Neural progenitor cell (in vitro differentiated cells): ENCODE measurements at places on chromosomes 7 and 10.

DNA sequence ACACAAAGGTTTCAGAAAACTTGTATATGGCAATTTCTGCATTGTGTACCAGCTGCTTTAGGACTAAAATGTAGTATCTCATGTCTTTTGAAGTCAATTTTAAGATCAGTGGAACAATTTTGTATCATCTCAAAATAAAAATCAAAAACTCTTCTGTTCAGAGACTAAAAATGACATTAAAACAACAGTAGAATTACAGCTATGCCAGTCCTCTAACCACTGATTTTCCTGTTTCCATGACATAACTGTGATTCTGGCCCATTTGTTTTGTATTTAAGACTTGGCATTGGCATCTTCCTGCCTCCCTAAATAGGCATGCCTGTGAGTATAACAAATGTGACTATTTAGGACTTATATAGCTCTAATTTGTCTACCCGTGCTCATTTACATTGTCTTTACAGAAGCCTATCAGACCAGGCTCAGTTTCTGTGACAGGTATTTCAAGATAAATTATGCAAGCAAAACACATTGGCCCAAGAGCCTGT is 29.1 kb upstream of the VPS41 start:
- H3K4me1 ChIP-seq, result peaks cover 15% of the 10 kb centered on the region
- H3K4me3 ChIP-seq, result no peak overlapping the region
- H3K36me3 ChIP-seq, result no peaks in the 10 kb centered on the region
- H3K27me3 ChIP-seq, result no peaks in the 10 kb centered on the region

- H3K36me3 ChIP-seq, result peaks cover 24% of the 10 kb centered on the region
- DNase-seq, result no peak
- H3K27me3 ChIP-seq, result no peaks in the 10 kb centered on the region
Measured at GRCh38 chr10:113865901-113866300, 11.4 kb downstream of the NHLRC2 start.

- H3K27me3 ChIP-seq, result no peaks in the 10 kb centered on the region
- no peak for DNase-seq
- H3K4me1 ChIP-seq, result peaks cover 19% of the 10 kb centered on the region
- no peaks in the 10 kb centered on the region for H3K36me3 ChIP-seq
Measured at GRCh38 chr7:96308253-96308949, 13.5 kb downstream of the SLC25A13 start.

DNA sequence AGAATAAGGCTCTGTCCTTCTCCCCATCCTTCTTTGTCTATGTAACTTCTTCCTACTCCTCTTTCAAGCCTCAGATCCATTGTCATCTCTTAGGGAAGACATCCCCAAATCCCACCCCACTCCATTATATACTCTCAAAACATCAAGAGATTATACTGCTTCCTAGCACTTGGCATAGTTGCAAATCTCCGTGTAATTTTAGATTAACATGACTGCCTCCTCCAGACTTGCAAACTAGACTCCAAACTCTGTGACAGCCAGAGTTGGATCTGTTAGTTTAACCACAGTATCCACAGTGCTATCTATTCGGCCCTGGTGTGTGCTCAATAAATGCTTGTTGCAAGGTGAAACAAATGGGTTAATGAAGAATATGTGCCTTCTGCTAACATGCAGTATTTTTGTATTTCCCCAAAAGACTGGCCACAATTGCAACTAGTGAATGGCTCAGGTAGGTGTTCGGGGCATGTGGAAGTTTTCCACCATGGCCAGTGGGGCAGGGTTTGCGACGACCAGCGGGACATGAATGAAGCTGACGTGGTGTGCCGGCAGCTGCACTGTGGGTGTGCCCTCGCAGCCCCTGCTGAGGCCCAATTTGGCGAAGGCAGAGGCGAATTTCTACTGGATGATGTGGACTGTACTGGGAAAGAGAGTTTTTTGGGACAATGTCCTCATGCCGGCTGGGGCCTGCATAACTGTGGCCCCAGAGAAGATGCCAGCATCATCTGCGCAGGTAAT is 34.5 kb upstream of the C10orf120 start:
- no peaks in the 10 kb centered on the region for H3K27me3 ChIP-seq
- DNase-seq, result no peak
- H3K27ac ChIP-seq, result no peak overlapping the region
- no peak overlapping the region for H3K4me3 ChIP-seq

DNA sequence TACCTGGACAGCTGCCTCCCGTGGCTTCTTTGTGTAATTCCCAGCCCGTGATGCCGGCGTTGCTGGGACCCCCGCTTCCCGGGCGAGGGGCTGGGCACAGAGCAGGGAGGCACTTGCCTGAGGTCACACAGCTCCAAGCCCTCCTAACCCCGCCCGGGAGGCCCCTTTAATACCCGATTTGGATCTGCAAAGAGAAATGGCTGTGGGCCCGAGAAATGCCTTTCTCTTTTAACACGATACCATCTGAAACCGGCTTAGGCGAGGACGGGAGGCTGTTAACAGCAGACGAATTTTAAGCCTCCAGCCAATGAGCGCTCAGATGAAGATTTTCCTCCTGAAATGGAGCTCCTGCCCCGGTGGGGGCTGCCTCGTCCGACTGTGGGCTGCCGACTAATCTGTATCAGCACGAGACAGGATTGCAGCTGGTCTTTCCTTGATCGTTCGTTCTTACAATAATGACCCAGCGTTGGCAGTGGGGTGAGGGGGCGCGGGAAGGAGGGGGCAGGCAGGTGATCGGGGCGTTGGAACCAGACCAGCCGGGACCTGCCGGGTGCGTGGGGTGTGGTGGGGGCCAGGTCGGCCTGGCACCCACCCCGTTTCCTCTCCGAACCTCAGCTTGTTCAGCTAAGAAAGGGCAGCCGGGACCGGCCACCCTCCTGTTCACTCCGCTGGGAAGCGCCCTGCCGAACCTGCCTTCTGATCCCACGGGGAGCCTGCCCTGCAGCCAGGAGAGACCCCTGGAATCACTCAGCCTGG is 36.2 kb upstream of the FOXL3 start:
- H3K27ac ChIP-seq, result no peak overlapping the region
- H3K36me3 ChIP-seq, result no peaks in the 10 kb centered on the region
- H3K4me1 ChIP-seq, result no peaks in the 10 kb centered on the region
- no peaks in the 10 kb centered on the region for H3K27me3 ChIP-seq
- no peak for DNase-seq

DNA sequence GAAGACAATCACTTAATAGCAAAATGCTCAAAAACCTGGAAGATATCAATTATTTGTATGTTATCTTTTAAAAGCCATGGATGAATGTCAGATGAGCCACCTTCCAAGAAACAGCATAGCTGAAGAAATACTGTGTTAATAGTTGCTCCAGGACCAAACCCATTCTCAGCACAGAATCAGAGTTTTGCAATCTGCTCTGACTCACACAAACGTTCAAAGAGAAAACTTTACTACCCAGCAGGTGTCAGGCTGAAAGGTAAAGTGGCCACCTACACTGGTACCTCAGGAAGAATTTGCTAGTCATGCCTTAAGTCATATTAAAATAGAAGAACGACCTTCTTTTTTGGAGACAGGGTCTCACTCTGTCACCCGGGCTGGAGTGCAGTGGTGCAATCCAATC is 526.5 kb downstream of the PARD3 start:
- no peak overlapping the region for H3K4me3 ChIP-seq
- H3K27me3 ChIP-seq, result no peaks in the 10 kb centered on the region
- H3K4me1 ChIP-seq, result no peaks in the 10 kb centered on the region
- H3K36me3 ChIP-seq, result no peaks in the 10 kb centered on the region
- H3K27ac ChIP-seq, result no peak overlapping the region

DNA sequence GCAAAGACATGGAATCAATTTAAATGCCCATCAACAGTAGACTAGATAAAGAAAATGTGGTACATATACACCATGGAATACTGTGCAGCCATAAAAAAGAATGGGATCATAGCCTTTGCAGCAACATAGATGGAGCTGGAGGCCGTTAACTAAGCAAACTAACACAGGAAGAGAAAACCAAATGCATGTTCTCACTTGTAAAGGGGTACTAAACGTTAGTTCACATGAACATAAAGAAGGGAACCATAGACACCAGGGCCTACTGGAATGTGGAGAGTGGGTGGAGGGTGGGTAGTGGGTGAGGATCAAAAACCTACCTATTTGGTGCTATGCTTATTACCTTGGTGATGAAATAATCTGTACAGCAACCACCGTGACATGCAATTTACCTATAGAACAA is 78.4 kb upstream of the GSDME start:
- no peaks in the 10 kb centered on the region for H3K36me3 ChIP-seq
- no peak for DNase-seq
- H3K27ac ChIP-seq, result no peak overlapping the region
- no peak overlapping the region for H3K4me3 ChIP-seq
- no peaks in the 10 kb centered on the region for H3K27me3 ChIP-seq

DNA sequence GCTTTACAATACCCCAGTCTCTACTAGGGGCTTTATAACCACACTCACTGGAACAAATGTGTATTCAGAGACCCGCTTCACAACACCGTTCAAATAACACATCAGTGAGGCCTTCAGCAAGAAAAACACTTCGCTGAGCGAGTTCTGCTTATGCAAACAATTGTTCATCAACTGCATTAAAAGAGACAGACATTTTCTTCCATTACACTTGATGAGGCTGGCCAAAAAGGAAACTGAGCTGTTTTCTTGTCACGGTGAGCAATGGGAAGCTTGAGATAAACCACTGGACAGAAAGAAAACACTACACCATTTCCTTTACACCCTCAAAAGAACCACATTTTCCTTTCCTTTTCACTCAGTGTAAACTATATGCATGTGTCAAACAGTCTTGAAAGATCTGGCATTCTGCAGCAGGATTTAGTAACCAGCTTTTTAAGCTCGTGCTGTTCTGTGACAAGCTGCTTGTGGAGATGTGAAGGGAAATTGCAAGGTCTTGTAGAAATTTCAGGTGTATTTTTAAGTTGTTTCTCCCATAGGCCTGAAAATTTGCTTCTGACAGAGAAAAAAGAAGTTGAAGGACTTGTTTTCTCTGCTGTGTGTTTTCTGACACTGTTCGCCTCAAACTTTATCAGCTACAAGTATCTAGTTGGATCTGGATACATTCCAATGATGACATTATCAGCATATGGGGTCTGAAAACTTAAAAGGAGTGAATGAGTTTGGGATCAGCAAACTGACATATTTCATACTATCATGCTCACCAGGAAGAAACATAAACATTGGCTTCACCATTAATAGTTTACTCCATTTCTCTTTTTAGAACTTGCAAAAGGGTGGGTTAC is 693.1 kb downstream of the PARD3 start:
- no peak overlapping the region for H3K27ac ChIP-seq
- H3K36me3 ChIP-seq, result no peaks in the 10 kb centered on the region
- H3K4me1 ChIP-seq, result peaks cover 19% of the 10 kb centered on the region
- no peaks in the 10 kb centered on the region for H3K27me3 ChIP-seq
- DNase-seq, result no peak

GRCh38 chr10:29888321-29888720 is 171.1 kb downstream of the JCAD start:
- H3K4me1 ChIP-seq, result no peaks in the 10 kb centered on the region
- no peak for DNase-seq
- no peaks in the 10 kb centered on the region for H3K36me3 ChIP-seq
- no peak overlapping the region for H3K27ac ChIP-seq
- H3K27me3 ChIP-seq, result no peaks in the 10 kb centered on the region
